Activated CD4-positive, alpha-beta memory T cell treated with anti-CD3 and anti-CD28 coated beads, Interleukin-2, amount 10 ng/mL, durations not matched to agents 7 days and 5 days (primary cell): ENCODE measurements at places on chromosomes 7 and 10. TPM values are rescaled to one million over a fixed set of nuclear protein-coding genes. Genes with fewer than 3 reads are reported as not detected.
A peak's percentile ranks its signal among the peaks of the same experiment; 100 is the strongest.

DNA sequence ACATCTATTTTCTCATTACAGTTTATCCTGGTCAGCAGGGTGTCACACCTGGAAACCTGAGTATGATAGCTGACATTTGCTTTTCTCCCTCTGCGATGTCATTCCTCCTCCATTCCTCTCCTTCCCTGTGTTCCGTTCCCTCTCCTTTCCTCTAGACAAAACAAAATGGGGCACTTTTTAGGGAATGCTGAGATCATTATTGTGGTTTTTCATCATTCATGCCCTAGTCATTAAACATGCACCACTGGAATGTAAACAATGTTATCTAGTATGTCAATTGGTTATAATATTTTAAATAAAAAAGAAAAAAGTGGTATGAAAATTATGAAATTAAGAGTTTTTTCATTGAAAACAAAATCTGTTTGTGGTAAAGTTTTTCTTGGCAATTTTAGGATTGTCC is 132.6 kb downstream of the MAPK8 start:
- no peak overlapping the region for H3K27ac ChIP-seq
- no peaks in the 10 kb centered on the region for H3K27me3 ChIP-seq
- DNase-seq, result no peak
- no peaks in the 10 kb centered on the region for H3K36me3 ChIP-seq
- H3K4me1 ChIP-seq, result no peaks in the 10 kb centered on the region
- H3K4me3 ChIP-seq, result no peak overlapping the region

- H3K27me3 ChIP-seq, result peaks cover 62% of the 10 kb centered on the region
- peaks cover 19% of the 10 kb centered on the region for H3K4me1 ChIP-seq
- no peaks in the 10 kb centered on the region for H3K36me3 ChIP-seq
- H3K4me3 ChIP-seq, result no peak overlapping the region
- DNase-seq, result no peak
These were observed 33.2 kb upstream of the MXI1 start for GRCh38 chr10:110174201-110174600.

- no peaks in the 10 kb centered on the region for H3K4me1 ChIP-seq
- DNase-seq, result no peak
- no peaks in the 10 kb centered on the region for H3K27me3 ChIP-seq
- no peak overlapping the region for H3K4me3 ChIP-seq
These were observed 106.0 kb upstream of the ZNF32 start for GRCh38 chr10:43754569-43755260.

DNA sequence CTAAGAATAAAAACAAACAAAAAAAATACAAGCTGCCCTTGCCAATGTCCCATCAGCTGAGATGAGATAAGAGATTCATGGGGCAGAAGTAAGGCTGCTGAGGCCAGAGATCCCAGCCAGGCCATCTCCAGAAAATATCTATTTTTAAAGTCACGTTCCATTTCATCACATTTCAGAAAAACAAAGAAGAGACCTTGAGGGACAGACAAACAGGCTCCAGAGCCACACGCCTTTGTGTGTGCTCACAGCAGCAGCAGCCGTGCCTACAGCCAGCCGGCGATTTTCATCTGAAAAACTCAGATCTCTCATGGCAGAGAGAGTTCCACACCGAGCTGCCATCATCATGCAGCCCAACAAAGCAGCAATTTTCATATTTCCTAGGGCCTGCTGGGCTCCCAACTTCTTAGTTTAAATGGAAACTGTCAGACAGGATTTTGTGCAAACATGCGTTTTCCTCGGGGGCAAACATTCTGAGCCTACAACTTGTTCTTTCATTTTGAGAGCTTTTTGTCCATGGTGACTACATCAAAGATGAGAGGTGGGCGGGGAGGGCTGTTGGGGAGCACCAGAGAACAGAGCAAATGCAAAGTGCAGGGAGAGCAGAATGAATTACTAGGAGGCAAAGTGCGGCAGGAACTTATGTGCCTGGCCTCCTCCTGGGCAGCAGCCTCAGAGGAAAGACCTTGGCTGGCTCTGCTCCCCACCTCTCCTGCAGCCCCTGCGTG is 38.8 kb downstream of the DLG5 start:
- DNase-seq, result no peak
- no peak overlapping the region for H3K4me3 ChIP-seq
- H3K27ac ChIP-seq, result no peak overlapping the region

DNA sequence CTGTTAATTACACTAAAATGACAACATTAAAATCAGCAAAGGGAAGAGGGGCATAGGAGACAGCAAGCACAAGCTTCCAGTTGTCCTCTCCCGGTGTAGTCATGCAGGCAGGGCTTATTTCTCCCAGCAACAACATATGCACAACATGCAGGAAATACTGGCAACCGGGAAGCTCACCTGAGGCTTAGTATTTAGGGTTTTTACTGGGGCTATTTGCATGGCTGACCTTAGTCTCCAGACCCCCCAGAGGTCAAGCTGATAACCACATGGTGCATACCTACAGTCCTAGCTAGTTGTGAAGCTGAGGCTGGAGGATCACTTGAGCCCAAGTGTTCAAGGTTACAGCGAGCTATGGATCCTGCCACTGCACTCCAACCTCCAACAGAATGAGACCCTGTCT is 12.8 kb upstream of the JMJD1C start:
- H3K27me3 ChIP-seq, result no peaks in the 10 kb centered on the region
- H3K4me3 ChIP-seq, result no peak overlapping the region
- H3K4me1 ChIP-seq, result peaks cover 10% of the 10 kb centered on the region
- no peak overlapping the region for H3K27ac ChIP-seq
- DNase-seq, result no peak
- no peaks in the 10 kb centered on the region for H3K36me3 ChIP-seq

DNA sequence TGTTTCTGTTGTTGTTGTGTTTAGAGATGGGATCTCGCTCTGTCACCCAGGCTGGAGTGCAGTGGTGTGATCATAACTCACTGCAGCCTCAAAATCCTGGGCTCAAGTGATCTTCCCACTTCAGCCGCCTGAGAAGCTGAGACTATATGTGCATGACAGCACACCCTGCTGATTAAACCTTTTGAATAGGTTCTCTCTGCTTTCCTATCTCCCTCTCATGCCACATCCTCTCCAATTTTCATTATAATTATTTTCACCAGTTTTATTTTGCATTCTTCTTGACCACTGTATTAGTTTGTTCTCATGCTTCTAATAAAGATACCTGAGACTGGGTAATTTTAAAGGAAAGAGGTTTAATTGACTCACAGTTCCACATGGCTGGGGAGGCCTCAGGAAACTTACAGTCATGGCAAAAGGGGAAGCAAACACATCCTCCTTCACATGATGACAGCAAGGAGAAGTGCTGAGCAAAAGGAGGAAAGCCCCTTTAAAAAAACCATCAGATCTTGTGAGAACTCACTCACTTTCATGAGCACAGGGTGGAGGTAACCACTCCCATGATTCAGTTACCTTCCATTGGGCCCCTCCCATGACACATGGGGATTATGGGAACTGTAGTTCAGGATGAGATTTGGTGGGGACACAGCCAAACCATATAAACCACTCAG is 12.9 kb downstream of the AGK start:
- H3K4me3 ChIP-seq, result no peak overlapping the region
- peaks cover 94% of the 10 kb centered on the region for H3K36me3 ChIP-seq
- no peak for DNase-seq

DNA sequence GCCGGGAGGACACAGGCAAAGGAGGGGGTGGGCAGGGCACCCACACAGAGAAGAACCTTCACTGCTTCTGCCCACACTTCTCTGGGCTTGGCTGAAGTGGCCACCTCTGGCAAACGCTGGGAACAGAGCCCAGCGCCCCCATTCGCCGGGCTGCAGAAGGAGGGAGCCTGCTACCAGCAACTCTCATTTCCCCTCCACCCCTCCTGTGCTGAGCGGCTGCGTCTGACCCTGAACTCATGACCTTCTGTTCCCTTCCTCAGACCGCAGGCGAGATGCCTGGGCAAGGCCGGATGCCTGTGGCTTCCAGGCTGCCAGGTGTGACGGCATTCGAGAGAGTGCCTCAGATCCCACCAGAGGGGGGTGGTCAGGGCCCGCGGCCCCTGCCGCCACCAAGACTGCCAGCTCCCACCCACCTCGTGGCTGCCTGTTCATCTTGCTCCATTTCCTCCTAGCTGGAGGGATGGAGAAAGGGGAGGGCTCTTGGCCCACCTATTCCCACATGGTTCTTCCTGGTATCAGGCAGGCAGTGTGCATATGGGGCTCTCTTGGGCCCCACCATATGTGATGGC is 19.8 kb downstream of the DNAJB12 start:
- peak overlapping the region; percentile 88 for H3K27ac ChIP-seq
- H3K36me3 ChIP-seq, result peaks cover 40% of the 10 kb centered on the region
- peak overlapping the region; percentile 53 for H3K4me3 ChIP-seq
- no peaks in the 10 kb centered on the region for H3K27me3 ChIP-seq
- peaks cover 78% of the 10 kb centered on the region for H3K4me1 ChIP-seq
- peak; percentile 96 for DNase-seq

DNA sequence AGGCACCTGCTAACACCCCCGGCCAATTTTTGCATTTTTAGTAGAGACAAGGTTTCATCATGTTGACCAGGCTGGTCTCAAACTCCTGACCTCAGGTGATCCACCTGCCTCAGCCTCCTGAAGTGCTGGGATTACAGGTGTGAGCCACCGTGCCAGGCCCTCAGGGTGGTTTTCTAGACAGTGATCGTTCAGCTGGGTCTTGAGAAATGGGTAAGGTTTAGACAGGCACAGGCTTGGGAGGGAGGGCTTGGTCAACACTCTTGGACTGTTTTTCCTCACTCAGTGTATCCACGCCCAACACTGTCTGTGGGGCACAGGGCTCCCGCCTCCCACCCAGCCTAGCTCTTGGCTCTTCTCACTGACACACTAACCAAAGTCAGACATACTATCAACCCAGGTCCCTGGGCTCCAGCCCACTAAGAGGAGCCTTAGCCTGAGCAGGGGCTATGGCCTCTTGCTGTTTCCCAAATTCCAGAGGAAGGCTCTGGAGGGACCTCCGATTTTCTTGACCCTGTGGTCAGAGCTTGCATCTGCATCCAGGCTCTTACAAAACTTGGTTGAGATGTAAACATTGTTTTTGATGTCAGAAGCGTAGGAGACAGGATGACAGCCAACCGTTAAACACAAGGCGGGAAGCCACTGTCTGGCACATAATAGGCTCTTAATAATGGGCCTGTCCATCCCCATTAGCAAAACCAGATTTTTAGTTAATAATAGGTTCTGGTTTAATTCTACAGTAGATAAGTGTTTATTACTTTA is 143.9 kb downstream of the PRKAG2 start:
- H3K27me3 ChIP-seq, result no peaks in the 10 kb centered on the region
- no peaks in the 10 kb centered on the region for H3K36me3 ChIP-seq
- H3K27ac ChIP-seq, result no peak overlapping the region
- H3K4me1 ChIP-seq, result peaks cover 5% of the 10 kb centered on the region
- H3K4me3 ChIP-seq, result no peak overlapping the region

DNA sequence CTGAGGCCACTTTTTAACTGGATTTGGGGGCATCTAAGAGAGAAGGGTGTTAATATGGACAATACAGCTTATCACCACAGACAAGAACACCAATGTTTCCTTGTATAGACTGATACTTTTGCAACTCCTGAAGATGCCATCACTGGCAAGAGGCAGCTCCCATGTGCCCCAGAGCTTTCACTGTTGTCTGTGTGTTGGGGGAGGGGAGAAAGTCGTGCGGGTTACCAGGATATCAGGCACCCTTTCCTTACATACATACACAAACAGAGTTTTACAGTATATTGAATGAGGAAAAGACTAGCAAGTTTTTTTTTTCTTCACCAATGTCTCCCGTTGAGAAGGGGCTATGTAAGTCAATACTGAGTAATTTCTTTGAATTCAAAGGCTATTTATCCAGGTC is 4.1 kb upstream of the DLX6 start:
- H3K4me1 ChIP-seq, result peaks cover 4% of the 10 kb centered on the region
- peaks cover 88% of the 10 kb centered on the region for H3K27me3 ChIP-seq
- H3K36me3 ChIP-seq, result peaks cover 7% of the 10 kb centered on the region
- no peak overlapping the region for H3K27ac ChIP-seq

GRCh38 chr10:87860156-87860795 is 3.1 kb downstream of the KLLN start:
- no peaks in the 10 kb centered on the region for H3K27me3 ChIP-seq
- peak; percentile 23 for DNase-seq
- no peak overlapping the region for H3K27ac ChIP-seq

DNA sequence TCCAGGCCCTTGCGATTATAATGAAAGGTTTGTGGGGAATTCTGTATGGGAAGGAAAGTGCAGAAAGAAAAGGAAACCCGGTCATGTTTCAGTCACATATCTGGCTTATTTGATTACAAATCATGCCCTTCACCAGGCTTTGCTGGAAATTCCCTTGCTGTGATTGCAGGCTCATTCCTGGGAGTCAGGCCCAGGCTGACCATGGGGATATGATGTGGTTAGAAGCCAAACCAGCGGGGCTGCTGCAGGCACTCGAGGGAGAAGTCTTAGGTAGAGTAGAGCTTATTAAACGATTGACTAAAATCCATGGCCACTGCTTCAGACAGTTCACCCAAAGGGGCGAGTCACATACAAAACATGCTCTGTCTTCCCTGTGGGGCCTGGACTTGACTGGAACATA is 16.2 kb downstream of the PKD1L1 start:
- peaks cover 8% of the 10 kb centered on the region for H3K4me1 ChIP-seq
- no peaks in the 10 kb centered on the region for H3K36me3 ChIP-seq

GRCh38 chr10:117221156-117221711 is 19.7 kb upstream of the SLC18A2 start:
- H3K27me3 ChIP-seq, result peaks cover 4% of the 10 kb centered on the region
- H3K36me3 ChIP-seq, result no peaks in the 10 kb centered on the region
- H3K27ac ChIP-seq, result no peak overlapping the region
- H3K4me1 ChIP-seq, result peaks cover 7% of the 10 kb centered on the region
- H3K4me3 ChIP-seq, result no peak overlapping the region

DNA sequence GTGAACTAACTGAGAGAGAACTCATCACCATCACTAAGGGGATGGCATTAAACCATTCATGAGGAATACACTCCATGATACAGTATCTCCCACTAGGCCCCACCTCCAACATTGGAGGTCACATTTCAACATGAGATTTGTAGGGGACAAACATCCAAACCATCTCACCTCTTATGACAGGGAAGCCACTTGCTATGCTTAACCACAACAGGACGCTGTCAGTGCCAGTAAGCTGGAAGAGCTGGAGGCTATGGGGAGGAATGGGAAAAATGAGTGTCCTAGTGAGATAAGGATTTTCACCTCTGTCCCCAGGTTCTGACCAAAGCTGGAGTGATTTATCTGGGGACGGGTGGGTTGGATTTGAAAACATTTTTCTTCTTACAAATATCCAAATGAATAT is 17.6 kb downstream of the PLCE1 start:
- H3K4me1 ChIP-seq, result no peaks in the 10 kb centered on the region
- H3K27ac ChIP-seq, result no peak overlapping the region
- DNase-seq, result no peak
- peaks cover 4% of the 10 kb centered on the region for H3K27me3 ChIP-seq
- no peak overlapping the region for H3K4me3 ChIP-seq

- DNase-seq, result no peak
- H3K27ac ChIP-seq, result no peak overlapping the region
- H3K4me1 ChIP-seq, result no peaks in the 10 kb centered on the region
These were observed 125.3 kb downstream of the GPR158 start for GRCh38 chr10:25300073-25300472.

The CDK14 gene
- not detected for total RNA-seq

The INTS1 gene
- total RNA-seq, result 87.5 TPM

The CPXM2 gene
- not detected for total RNA-seq

The ANKRD7 gene
- not detected for total RNA-seq
